ENCODE measurements at places on chromosomes 3 and 15. TPM values are rescaled to one million over a fixed set of nuclear protein-coding genes. Genes with fewer than 3 reads are reported as not detected.

GRCh38 chr15:100241572-100242482, 99.9 kb downstream of the ADAMTS17 start:
- DNase-seq, result no peak

The CHRD gene
- 0.83 TPM for polyA plus RNA-seq

The KIAA1143 gene
- 16.7 TPM for polyA plus RNA-seq

- DNase-seq, result no peak
Measured at GRCh38 chr15:34879107-34879506, 83.8 kb upstream of the ACTC1 start.

DNA sequence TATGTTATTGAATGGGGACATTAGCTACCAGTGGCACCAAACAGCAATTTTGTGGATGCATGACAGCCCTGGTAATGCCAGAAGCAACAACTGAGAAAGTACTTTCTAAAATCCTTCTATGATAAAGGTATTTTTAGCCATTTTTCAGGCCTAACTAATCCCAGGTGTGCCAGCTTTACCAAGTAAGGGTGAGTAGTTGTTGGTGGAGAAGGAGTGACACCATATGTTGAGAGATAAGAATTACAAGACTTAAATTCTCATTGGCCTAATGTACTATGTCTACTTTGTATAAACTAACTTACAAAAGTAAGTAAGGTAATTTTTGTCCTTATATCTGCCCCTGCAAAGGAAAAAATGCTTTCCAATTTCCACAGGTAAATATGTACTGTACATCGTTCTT, 4.1 kb upstream of the COX17 start:
- DNase-seq, result no peak

- no peak for DNase-seq
Measured at GRCh38 chr3:169297214-169297613, 366.3 kb downstream of the MECOM start.

The GLDN gene
- 0.21 TPM for polyA plus RNA-seq

GRCh38 chr3:149554826-149555225, 80.3 kb downstream of the TM4SF4 start:
- DNase-seq, result peak; percentile 89

- no peak for DNase-seq
Measured at GRCh38 chr3:177177749-177178221, 19.5 kb downstream of the TBL1XR1 start.

The MNS1 gene
- 0.58 TPM for polyA plus RNA-seq
